ENCODE measurements at places on chromosomes 7 and 10.

DNA sequence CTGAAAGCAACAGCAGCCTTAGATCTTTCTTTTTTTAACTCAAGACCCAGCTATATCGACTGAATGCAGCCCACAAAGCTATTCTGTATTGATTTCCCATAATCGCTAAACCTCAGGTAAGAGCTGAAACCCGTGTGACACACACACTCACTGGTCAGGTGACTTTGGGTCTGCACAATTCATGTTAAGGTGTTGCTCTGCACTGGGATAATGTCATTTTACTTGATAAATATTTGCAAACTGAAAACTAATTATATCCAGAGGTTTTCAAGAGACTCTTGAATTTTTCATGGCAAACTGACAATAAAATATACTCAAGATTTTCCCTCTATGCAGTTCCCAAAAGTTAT lies 33.1 kb downstream of the SCRN1 start:
- DNase-seq, result no peak

- no peak for DNase-seq
Observed at GRCh38 chr7:94556028-94556427, 46.4 kb downstream of the CASD1 start.

DNA sequence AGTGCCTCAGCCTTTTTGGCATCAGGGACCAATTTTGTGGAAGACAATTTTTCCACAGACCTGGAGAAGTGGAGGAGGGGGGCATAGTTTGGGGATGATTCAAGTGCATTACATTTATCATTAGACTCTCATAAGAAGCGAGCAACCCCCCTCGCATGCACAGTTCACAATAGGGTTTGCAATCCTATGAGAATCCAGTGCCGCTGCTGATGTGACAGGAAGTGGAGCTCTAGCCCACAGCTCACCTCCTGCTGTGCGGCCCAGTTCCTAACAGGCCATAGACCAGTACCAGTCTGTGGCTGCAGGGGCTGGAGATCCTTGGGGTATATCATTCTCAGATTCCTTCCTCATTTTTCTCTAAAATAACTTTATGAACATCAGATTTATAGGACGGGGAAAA lies 50.8 kb downstream of the ATAD1 start:
- no peak for DNase-seq

GRCh38 chr7:26919906-26920493 lies 55.6 kb upstream of the SKAP2 start:
- DNase-seq, result no peak

DNA sequence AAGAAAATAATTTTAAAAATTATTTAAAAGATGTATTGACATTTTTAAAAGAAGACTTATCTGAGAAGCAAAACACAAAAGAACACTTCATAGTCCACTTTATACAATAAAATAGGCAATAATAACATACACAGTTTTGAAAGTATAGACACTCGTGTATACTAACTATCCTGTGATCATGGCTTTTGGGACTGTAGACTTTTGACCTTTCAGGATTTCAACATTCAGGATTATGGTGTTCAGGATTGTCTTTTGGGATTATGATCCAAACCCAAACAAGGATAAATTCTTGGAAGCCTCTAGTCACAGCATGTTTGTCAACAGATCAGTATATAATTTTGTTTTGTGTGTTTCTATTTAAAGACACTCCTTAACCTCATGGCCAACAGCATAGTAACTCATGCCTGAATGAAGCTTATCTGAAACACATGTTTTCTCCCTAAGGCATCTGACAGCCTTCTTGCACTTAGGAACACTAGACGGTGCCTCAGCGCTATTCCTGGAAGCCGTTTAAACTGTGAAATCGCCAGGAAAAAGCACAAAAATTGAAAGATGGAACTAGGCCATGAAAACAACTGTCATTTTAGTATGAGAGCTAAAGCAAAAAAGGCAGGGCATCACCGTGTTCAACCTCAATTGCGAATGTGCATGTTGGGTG lies 29.9 kb downstream of the GSAP start:
- no peak for DNase-seq

All from effector CD4-positive, alpha-beta T cell (primary cell).